Left lobe of liver (tissue), 2 donors: ENCODE measurements at places on chromosomes 4 and X.
A peak's percentile ranks its signal among the peaks of the same experiment; 100 is the strongest.

DNA sequence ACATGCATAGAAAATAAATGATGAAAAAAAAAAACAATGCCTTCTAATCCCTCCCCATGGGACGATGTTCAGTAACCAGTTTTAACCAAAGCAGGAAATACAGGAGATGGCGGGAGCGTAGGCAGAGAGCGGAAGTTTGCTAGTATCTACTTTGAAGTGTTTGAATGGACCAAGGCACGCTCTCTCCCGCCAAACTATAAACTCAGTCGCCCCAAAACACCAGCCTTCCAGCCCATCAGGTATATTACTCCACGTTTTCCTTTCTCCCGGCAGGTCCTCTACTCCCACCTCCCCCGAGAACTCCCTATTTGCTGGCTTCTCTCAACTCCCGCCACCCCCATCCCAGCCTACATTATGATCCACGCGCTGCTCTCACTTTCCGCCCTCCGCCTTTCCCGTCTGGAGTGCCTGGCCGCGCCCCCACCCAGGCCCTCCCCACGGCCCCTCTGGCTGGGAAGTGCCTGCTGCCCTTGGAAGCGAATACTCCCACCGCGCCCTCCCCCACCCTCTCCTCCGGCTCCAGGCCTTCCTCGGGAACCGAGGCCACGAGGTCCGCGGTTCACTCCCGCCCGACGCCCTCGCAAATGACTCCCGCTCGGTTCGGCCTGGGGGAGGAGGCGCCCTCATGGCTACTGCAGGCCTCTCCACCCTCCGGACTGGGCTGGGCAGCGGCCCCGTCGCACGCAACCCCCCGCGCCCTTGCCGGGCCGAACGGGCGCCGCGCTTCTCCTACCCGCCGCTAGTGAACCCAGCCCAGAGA, 723 bp downstream of the DHX15 start:
- peak; percentile 55 for DNase-seq

GRCh38 chrX:97026406-97026805, 142.7 kb downstream of the RPA4 start:
- DNase-seq, result no peak

DNA sequence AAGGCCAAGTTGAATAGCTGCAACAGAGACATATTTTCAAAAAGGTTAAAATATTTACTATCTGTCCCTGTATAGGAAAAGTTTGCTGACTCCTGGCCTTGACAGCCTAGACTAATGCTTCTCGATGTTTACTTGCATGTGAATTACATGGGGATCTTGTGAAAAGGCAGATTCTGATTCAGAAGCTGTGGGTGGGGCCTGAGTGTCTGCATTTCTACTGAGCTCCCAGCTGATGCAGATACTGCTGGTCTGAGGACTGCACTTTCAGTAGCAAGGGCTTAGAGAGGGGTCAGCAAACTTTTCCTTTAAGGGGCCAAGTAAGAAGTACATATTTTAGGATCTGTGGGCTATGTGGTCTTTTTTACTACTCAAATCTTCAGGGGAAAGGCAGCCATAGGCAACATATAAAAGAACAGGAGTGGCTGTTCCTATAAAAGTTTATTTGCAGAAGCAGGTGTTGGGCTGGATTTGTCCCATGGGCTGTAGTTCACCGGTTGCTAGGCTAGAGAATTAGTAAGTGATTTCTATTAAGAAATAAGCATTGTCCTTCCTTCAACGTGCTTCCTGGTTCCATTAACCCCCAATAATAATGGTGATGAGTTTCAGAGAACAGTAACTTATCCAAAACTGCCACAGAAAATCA, 97.2 kb upstream of the PDE5A start:
- DNase-seq, result no peak

DNA sequence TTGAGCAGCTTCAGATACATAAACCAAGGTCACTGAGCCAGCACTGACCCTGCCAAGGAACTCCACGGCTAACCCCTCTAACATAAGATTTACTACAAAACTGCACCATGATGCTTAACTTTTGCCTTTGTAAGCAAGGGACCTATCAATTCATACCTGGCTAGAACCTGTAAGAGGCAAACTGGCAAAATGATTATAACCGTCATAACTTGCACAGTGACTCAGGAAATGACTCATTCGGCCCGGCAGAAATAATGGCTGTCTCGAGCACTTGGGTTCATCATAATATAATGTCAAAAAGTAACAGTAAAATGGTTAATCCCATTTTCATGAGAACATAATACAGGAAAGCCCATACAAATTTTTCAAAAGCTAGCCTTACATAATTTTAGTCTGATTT, 17.2 kb downstream of the RASGEF1B start:
- no peak for DNase-seq

GRCh38 chr4:42489095-42489494, 91.8 kb downstream of the SHISA3 start:
- DNase-seq, result no peak
